Naive thymus-derived CD4-positive, alpha-beta T cell (primary cell): ENCODE measurements at places on chromosomes 6 and 20. TPM values are rescaled to one million over a fixed set of nuclear protein-coding genes. Genes with fewer than 3 reads are reported as not detected.

DNA sequence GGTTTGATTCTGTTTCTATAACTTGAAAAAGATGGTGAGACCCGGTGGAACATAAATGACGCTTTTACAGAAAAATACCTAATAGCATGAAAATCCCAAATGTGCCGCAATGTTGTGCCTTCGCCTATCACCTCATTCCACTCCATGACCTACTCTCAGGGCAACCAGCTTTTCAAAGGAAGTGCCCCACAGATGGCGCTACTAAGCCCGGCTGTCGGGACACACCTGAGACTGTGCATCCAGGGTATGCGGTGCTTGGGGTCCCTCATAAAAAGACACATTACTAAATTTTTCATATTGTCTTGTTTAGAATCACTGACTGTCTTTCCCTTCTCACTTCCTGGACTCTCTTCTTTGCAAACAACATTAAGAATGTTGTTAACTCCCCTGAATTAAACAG is 145.5 kb upstream of the RPS6KA2 start:
- no peak for DNase-seq

GRCh38 chr20:3716195-3716834 is 3.9 kb upstream of the SIGLEC1 start:
- DNase-seq = no peak

DNA sequence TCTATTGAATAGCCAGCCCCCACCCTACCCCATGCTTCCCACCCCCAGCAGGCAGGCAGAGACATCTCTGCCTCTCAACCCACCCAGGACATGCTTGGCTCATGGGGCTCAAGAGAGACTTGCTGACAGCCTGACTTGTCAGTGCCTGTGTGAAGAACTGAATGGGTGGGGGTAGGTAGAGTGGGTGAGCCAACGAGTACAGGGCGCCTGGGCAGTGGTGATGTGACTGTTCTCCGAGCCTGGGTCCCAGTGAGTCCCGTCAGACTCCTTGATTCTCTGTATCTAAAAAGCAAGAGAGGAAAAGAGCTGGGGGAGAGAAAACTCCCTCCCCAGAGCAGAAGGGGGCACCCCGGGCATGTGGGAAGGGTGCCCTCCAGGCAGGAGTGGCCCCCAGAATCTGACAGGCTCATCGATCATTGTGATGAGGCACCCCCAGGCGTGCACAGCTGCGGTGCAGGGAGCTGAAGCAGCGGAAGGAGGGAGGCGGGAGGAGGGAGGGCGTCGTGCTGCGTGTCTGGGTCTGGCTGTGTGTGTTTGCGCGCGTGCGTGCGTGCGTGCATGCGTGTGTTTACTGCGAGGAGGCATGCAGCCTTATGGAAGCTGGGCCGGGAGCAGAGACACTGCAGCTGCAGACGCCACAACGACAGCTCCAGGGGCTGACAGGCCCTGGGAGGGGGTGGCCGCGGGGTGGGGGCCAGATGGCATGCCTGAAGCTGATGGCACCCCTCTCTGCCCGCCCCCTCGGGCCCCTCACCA is 40.2 kb downstream of the FOXP4 start:
- DNase-seq = no peak

DNA sequence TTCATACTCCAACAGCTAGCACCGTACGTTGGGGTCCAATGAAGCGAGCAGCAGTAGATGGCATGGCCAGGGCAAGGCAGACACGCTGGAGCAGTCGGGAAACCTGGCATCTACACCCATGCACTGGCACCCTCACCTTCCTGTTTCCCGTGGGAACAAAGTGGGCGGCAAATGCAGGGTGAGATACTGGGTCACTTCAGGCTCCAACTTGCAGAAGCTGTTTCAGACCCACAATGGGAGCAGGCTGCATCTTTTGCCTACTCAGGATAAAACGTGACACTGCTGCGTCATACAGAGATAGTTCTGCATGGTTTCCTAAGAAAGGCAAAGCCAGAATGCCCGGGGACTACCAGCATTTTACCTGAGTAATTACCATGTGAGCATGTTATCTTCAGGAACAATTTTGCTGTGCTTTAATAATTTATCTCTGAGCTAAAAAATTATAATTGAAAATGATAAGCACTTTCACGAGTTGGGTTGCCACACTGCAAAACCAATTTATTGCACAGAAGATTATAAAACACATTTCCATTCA is 10.9 kb upstream of the CD93 start:
- no peak for DNase-seq

- DNase-seq = no peak
Observed at GRCh38 chr6:38134704-38135088, 315.2 kb downstream of the ZFAND3 start.

DNA sequence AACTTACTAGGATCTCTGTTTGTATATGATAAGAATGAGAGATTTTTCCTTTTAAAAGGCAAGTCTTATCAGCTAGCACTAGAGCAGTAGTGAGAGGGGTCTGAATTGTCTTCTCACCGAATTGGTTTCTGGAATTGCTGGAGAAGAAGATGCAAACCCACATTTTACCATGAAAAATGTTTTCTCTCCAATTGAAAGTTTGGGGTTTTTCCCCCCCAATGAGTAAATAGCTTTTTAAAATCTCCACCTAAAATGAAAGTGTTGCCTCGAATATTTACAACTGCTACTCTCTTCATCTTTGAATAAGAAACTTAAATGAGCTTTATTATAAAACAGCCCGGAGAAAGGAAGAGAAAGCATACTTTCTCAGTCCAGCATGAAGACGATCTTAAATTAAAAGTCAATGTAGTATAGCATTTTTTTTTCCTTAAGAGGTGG is 1.8 kb downstream of the TCF21 start:
- DNase-seq = no peak

GRCh38 chr20:46355778-46356177 is 47.5 kb upstream of the CDH22 start:
- DNase-seq = no peak

GRCh38 chr6:125640441-125641150 is 108.8 kb upstream of the HEY2 start:
- no peak for DNase-seq

- no peak for DNase-seq
Observed at GRCh38 chr6:36752886-36753506, 55.4 kb downstream of the RAB44 start.

- no peak for DNase-seq
Observed at GRCh38 chr6:37359039-37359438, 5.3 kb downstream of the RNF8 start.

GRCh38 chr6:51398793-51399192 is 580.1 kb downstream of the TFAP2B start:
- no peak for DNase-seq

- DNase-seq = no peak
Observed at GRCh38 chr20:18032977-18033892, 24.5 kb downstream of the OVOL2 start.

GRCh38 chr20:62061851-62062423 is 3.7 kb downstream of the TAF4 start:
- no peak for DNase-seq

GRCh38 chr6:4986999-4987398 is 16.8 kb downstream of the RPP40 start:
- no peak for DNase-seq

DNA sequence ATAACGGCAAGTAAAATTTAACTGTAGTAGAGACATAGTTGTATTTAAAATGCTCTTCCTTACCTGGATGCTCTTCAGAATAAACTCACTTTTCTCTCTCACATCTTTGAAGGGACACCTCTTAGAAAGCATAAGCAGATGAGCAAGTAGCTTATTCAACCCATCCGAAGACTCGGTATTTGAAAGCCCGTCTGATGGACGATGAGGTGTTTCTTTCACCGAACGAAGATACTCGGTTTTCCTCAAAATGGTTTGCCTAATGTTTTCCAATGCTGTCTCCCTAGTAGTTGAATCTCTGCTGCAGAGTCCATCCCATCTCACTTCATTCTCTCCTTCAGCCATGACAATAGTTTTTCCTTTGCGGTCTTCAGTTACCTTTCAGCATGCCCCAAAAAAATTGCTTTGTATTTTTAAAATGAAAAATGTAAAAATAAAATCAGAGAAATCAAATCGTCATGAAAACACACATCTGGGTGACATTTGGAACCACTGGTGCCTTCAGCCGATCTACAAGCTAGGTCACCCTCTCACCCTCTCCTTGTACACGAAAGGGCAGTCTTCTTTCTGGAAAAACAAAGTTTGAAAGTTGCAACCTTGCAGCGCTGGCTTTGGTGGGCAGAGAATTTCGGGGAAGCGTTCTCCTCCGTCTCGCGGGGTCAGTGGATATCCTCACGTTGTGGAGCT is 772 bp downstream of the SESN1 start:
- no peak for DNase-seq

- DNase-seq = no peak
Observed at GRCh38 chr20:49583669-49584417, 15.9 kb upstream of the PTGIS start.

- DNase-seq = no peak
Observed at GRCh38 chr6:132011582-132011981, 60.4 kb upstream of the CCN2 start.

DNA sequence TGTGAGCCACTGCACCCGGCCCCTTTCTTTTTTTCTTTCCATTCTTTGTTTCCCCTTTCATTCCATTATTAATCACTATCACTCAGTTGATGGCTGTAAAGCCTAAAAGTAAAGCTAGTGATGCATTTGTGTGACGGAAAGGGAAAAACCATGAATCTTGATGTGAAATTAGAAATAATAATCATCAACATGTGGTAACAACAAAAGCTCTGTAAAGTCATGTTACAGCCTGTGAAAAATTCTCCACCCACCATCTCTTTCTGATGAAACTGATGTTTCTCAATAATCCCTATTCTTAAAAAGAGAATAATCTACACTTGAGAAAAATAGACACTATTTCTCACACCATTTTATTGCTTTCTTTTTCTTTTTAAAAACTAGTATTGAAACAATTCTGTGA is 80.0 kb downstream of the CRYBG1 start:
- DNase-seq = no peak

- no peak for DNase-seq
Observed at GRCh38 chr20:22686097-22686496, 101.7 kb upstream of the FOXA2 start.

GRCh38 chr6:71187141-71187540 is 101.5 kb upstream of the OGFRL1 start:
- DNase-seq = no peak

GRCh38 chr6:130965656-130966055 is 97.4 kb downstream of the EPB41L2 start:
- DNase-seq = no peak

DNA sequence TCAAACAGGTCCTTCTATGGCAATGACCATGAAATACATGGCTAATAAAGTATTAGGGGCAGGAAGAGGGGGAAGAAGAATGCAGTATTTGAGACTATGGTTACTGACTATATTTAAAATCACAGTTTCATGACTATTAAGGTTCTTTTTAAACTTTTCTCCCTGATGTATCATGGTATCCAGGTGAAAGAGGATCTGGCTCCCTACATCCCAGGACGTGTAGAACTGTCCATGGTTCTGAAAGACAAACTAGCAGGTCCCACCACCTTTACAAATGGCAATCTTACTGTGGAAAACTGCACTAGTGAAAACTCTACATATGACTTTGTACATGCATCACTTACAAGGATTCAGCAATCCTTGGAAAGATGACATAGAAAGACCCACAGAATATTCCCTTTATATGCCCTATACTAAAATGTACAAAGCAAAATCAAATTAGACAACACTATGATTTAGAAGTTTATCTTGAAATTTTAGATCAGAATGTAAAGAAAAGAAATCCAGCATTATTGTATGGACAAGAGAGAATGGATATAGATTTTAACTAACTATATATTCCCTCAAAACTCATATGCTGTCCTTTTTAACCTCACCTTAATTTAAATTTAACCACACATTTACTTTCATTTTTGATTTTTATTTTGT is 33.5 kb downstream of the RPP21 start:
- DNase-seq = no peak

DNA sequence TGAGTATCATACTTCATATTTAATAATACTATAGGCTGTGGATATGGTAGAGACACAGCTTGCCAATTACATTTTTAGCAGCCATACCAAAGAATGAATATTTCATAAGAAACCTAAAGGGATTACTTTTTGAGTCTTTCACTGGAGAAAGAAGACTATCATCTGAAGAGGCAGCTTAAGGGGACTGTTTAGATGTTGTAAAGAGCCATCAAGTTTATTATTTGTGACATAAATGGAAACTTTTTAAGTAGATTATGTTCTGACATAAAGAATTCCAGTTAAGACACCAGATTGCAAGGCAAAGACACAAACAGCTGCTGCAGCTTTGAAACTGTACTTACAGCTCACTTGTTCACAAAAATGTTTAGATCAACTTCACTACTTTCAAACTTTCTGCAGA is 429.4 kb downstream of the TFAP2A start:
- no peak for DNase-seq

- DNase-seq = no peak
Observed at GRCh38 chr20:50036703-50037102, 53.9 kb downstream of the SNAI1 start.

- no peak for DNase-seq
Observed at GRCh38 chr6:3868544-3868943, 19.4 kb downstream of the FAM50B start.

DNA sequence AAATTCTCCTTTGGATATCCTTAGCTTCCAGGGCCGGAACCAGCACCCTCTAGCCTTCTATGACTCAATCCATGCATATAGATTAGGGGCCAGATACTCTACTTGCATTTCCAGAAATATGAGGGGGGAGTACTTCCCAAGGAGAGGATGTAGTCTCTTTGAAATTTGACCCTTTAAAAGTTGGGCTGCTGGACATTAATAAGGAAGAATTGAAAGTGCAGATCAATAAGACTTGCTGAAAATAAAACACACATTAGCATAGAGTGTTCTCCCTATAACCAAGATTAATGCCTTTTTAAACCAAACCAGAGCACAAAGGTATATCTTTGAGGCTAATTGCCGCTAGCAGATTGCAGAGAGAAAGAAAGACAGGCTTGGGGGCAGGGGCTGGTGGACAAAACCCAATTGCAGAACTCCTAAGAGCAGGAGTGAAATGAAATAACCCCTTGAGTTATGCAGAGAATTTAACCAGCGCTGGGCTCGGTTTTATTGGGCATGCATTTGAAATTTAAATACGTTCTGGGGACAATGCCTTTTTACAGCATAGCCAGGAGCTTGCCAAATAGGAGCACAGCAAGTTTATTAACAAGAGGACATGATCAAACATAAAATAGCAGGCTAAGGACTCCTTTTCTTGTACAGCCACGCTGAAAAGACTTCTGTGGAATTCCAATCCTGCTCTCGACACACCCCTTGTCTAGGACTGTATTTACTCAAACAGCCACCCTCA is 108.2 kb upstream of the SALL4 start:
- DNase-seq = no peak

GRCh38 chr6:110712238-110712637 is 103.0 kb downstream of the CDK19 start:
- no peak for DNase-seq

Gene NEURL2
- 4.0 TPM for polyA plus RNA-seq

Gene ACTL10
- polyA plus RNA-seq = 4.4 TPM

Gene IL17A
- not detected for polyA plus RNA-seq

Gene HLA-DQA1
- polyA plus RNA-seq = 0.67 TPM

Gene AIF1
- polyA plus RNA-seq = 140 TPM

Gene DEFB119
- not detected for polyA plus RNA-seq

Gene C20orf202
- polyA plus RNA-seq = 0.22 TPM

Gene PLCB1
- 1.7 TPM for polyA plus RNA-seq

Gene EYA2
- polyA plus RNA-seq = not detected

Gene CALHM5
- not detected for polyA plus RNA-seq

Gene PTCHD4
- polyA plus RNA-seq = not detected

Gene TUBE1
- polyA plus RNA-seq = 16.1 TPM

Gene ULBP3
- 0.36 TPM for polyA plus RNA-seq
